Activated T-cell treated with anti-CD3 and anti-CD28 coated beads, Interleukin-2, amount 50 U/mL, for 4 hours (primary cell): ENCODE measurements at places on chromosomes 2 and 18. TPM values are rescaled to one million over a fixed set of nuclear protein-coding genes. Genes with fewer than 3 reads are reported as not detected.
A peak's percentile ranks its signal among the peaks of the same experiment; 100 is the strongest.

Gene RTP5
- total RNA-seq, result 0.13 TPM

Gene GALNT13
- total RNA-seq, result not detected

GRCh38 chr2:101219246-101219645 lies 33.4 kb upstream of the CNOT11 start:
- DNase-seq, result no peak

GRCh38 chr2:124250433-124250832 lies 225.3 kb downstream of the CNTNAP5 start:
- no peak for DNase-seq

DNA sequence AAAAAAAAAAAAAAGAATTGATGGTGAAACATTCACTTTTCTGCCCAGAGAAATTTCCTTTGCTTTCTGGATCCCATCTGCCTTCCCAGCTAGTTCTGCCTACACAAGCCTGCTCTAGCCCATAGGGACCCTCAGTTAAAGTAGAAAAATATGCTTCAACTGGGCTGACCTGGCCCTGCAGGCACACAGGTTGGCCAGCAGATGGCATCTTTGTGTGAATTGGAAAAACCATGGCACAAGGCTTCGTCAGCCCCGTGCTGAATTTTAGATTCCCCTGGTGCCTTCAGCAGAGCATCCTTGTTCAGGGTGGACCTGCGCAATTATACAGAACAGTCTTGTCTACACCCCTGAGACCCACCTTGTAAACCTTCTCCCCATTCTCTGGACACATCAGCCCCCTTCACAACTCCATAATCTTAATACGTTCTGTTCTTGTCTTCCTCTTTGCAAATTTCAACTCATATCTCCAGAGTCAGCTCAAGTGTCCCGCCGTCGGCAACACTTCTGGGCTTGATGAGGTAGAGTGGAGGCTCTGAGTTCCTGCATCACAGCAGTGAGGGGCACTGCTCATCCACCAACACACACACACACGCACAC lies 114.5 kb downstream of the INSIG2 start:
- peak; percentile 43 for DNase-seq

- no peak for DNase-seq
Measured at GRCh38 chr2:215465256-215465655, 29.4 kb upstream of the FN1 start.

DNA sequence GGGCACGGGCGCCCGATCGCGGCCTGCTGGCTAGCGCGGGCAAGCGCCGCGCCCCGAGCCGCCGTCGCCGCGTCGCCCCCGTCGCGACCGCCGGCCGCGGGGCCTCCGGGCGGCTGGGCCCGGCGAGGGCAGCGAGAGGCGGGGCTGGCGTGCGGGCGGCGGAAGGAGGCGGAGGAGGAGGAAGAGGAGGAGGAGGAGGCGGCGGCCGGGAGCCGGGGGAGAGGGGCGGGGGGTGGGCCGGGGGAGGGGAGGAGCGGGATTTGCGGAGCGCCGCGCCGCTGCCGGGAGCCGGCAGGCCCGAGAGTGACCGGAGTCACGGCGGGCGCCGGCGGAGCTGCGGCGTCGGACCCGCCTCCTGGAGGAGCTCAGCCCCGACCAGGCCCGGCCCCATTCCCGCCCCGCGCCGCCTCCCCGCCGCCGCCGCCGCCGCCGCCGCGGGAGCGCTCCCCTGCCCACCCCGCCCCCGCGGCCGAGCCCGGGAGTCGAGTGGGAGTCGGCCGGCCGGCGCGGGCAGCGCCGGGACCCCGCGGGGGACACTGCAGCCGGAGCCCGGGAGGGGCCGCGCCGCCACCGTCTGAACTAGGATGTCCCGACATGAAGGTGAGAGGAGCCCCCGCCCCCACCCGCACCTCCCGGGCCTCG lies at the start of gene KCMF1:
TSS of gene KCMF1 (plus strand) at position 294 of the 642 bp plus-strand sequence. CDS start at position 585, 291 bp downstream.
- DNase-seq, result peak; percentile 69

- DNase-seq, result no peak
Measured at GRCh38 chr18:44386401-44386800, 294.3 kb upstream of the SETBP1 start.

DNA sequence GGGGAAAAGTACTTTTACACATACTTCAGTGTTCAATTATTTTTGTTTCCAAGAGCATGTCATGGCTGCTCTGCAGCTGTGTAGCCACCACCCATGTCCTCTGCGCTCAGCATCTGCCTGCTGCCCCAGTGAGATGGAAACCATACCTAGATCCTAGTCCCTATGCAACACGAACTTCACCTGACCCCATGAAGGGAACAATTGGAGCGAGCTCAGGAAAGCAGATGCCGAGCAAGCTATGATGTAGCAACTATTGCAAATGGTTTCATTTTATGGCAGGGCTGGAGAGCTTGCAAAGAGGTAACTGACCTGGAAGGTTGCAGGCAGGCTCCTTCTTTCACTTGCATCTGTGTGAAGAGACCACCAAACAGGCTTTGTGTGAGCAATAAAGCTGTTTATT lies 1.3 kb upstream of the CCDC141 start:
- DNase-seq, result no peak

- no peak for DNase-seq
Measured at GRCh38 chr2:197969391-197969893, 165.0 kb downstream of the PLCL1 start.

GRCh38 chr2:22283436-22283835 lies 1101.5 kb upstream of the KLHL29 start:
- DNase-seq, result no peak
